ENCODE measurements at places on chromosomes 7 and 10.

DNA sequence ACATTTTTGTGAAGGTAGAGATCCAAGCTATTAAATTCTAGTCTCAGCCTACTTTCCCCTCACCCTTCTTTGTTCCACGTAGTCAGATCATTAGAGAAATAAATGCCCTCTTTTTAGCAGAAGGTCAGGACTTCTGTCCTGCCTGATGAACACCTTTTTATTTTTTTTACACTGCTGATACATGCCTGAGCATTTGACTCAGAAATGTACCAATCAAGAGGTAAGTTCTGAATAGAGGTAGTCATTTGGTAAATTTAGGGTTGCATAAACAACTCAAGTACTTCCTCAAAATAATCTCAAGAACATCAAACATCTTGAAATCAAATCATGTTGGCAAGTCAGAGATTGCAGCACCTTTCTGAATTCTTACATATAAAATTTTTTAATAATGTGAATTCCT, 133.7 kb downstream of the MYO3A start:
- no peak for DNase-seq

GRCh38 chr10:45373003-45373575, 927 bp upstream of the ALOX5 start:
- DNase-seq, result no peak

- no peak for DNase-seq
These were observed 115.2 kb downstream of the TCERG1L start for GRCh38 chr10:131196176-131196885.

GRCh38 chr7:27576360-27576944, 86.2 kb downstream of the HIBADH start:
- DNase-seq, result no peak

- no peak for DNase-seq
These were observed 165.2 kb downstream of the AMPH start for GRCh38 chr7:38465956-38466355.

GRCh38 chr10:14727465-14727864, 47.2 kb downstream of the FAM107B start:
- DNase-seq, result no peak

DNA sequence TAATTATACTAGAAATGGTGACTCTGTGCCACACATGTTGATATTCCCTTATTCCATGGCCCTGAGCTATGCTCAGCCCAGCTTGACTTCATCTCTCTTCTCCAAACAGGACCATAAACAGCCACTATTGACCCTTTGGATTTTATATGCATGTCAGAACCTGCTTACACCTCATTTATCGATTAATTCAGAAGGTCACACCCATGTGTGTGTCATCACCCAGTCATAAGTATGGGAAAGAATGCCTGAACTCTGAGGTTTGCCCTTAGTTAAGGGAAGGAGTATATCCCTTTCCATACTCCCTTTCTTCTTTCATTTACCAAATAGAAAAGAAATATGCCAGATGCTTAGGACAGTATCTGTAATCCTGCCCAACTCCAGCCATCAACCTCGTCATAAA, 602.3 kb downstream of the SORCS3 start:
- DNase-seq, result no peak

GRCh38 chr10:102450374-102451104, 804 bp downstream of the C10orf95 start:
- peak; percentile 83 for DNase-seq

GRCh38 chr7:3196629-3197400, 104.2 kb upstream of the SDK1 start:
- DNase-seq, result no peak

- no peak for DNase-seq
These were observed 46.2 kb downstream of the NOC3L start for GRCh38 chr10:94316560-94316959.

DNA sequence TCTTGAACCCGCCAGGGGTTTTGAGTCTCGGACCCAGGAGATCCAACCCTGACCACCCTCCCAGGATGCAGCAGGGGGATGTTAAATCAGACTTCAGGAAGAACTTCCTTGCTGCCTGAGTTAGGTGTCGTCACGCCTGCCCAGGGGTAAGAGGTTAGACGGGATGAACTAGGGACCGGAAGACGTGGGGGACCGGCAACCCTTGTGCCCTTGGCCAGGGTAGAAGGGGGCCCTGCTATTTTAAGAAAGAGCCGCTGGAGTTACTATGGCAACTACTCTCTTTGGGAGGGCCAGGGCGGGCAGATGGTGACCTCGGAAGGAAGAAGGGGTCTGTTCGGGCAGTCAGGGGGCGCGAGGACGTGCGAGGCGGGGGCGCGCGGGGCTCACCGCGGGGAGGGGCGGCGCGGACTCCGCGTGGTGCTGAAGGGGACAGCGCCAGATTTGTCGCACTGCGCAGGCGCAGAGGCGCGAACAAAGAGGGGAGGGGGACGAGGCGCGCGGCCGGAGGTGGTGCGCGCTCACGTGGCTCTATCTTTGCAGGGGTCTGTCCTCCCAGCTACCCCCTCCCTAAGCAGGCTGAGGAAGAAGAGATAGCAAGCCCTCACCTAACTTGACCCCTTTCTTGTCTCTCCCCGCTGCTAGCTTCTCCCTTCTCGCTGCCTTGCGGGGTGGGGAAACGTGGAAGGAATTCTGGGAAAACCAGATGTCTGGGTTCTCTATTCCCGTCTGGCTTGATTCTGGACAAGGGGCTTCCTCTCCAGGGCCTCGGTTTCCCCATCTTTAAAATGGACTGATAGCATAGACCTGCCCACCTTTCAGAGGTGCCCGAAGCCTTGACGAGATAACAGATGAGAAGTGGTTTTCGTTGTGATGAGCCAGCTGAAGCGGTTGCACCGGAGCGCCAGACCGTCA, 940 bp upstream of the PSD start:
- DNase-seq, result no peak

DNA sequence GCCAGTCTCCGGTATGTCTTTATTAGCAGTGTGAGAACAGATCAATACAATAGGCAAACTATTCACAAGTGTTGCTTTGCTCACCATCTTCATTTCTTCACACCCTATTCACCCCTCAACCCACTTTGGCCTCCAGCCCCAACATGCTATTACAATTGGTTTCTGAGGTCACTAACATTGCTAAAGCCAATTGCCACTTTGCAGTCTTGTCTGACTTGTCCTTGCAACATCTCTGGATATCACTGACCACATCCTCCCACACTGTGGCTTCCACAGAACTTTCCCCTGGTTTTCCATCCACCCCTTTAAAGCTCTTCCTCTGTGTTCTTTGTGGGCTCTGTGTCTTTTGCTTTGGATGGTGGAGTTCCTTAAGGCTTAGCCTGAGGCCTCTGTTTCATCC, 5.2 kb upstream of the APBB1IP start:
- DNase-seq, result no peak

- no peak for DNase-seq
These were observed 131.2 kb downstream of the RALA start for GRCh38 chr7:39754326-39755120.

DNA sequence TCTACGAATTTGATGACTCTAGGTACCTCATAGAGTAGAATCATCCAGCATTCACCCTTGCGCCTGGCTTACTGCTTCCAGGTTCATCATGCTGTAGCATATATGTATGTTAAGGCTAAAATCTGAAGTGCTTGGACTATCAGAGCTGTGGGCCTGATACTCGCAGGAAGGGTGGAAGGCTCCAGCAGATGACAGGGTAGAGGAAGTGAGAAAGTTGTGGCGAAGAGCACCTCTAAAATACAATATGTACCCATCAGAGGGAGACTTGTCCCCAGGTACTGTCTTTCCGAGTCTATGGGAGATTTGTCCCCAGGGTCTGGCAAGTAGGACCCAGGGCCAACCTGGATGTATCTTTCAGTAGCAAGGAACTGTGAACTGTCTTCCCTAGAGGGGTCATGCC, 48.1 kb upstream of the PLEKHA1 start:
- DNase-seq, result no peak

- DNase-seq, result no peak
These were observed 142.8 kb upstream of the SEMA3A start for GRCh38 chr7:84337429-84337828.

DNA sequence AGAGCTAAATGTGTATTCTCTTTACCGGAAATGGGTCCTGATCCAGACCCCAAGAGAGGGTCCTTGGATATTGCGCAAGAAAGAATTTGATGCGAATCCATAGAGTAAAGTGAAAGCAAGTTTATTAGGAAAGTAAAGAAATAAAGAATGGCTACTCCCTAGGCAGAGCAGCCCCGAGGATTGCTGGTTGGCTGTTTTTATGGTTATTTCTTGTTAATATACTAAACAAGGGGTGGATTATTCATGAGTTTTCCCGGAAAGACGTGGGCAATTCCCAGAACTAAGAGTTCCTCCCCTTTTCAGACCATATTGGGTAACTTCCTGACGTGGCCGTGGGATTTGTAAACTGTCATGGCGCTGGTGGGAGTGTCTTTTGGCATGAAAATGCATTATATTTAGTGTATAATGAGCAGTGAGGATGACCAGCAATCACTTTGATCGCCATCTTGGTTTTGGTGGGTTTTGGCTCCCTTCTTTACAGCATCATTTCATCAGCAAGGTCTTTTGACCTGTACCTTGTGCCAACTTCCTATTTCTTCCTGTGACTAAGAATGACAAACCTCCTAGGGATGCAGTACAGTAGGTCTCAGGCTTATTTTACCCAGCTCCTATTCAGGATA, 60.4 kb downstream of the ARL4A start:
- DNase-seq, result no peak

- no peak for DNase-seq
These were observed 65.5 kb upstream of the TRIM8 start for GRCh38 chr10:102578782-102579181.

GRCh38 chr7:108358553-108358952, 97.7 kb downstream of the NRCAM start:
- no peak for DNase-seq

DNA sequence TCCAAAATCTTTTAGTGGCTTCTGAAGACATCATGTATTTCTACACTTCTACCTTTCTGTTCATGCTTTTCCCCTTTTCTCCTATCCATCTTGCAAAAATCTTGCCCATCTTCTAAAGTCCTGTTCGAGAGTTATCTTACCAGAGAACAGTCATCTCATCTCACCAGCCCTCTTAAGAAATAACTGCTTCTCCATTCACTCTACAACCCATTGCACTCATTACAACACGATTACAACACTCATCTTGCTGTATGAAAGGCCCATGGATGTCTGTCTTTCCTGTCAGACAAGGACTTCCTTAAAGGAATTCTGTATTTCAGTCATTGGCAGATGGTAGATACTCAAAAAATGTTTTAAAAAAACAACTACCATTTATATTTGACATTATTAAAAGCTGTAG, 30.8 kb downstream of the ZNF438 start:
- DNase-seq, result no peak

DNA sequence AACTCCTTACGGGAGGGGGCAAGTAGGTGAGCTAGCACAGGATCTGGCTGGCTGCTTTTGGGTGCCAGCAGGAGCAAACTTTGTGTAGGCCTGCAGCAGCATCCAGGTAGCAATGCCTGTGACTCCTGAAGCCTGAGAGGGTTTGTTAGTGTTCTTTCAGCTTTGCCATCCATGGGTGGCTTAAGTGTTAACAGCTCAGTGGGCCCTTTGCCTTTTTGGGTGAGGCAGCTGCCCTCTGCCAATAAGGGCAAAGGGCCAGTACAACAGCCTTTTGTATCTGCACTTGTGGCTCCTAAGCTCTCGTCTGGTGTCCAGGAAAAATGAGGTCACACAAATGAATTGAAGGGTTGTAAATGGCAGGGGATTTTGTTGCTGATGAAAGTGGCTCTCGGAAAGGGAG, 359.0 kb upstream of the CHRM2 start:
- no peak for DNase-seq
